ENCODE measurements at places on chromosomes 2 and 18. TPM values are rescaled to one million over a fixed set of nuclear protein-coding genes. Genes with fewer than 3 reads are reported as not detected.

Gene SNRNP27
- 74.9 TPM for total RNA-seq

Gene PAPOLG
- 12.9 TPM for total RNA-seq

GRCh38 chr2:113962692-113963480, 73.0 kb downstream of the ACTR3 start:
- no peak for DNase-seq

Gene CD8B2
- not detected for total RNA-seq

Gene PCARE
- not detected for total RNA-seq

Gene SLC14A1
- 1.6 TPM for total RNA-seq

Gene INHA
- not detected for total RNA-seq
